Ovary (tissue), 10 donors: ENCODE measurements at places on chromosomes 12 and 14. TPM values are rescaled to one million over a fixed set of nuclear protein-coding genes. Genes with fewer than 3 reads are reported as not detected.

The ZC2HC1C gene
- 1.5 TPM for total RNA-seq

The CPNE6 gene
- total RNA-seq, result not detected

The SFSWAP gene
- total RNA-seq, result 42.5 TPM

The UNC79 gene
- 0.20 TPM for total RNA-seq

The REP15 gene
- 1.5 TPM for total RNA-seq

The USP15 gene
- total RNA-seq, result 46.6 TPM

The PPP1R36 gene
- 0.92 TPM for total RNA-seq

The L3HYPDH gene
- total RNA-seq, result 31.9 TPM

The PDZRN4 gene
- 2.5 TPM for total RNA-seq
